Naive B cell (primary cell): ENCODE measurements at places on chromosomes 7 and 10.

DNA sequence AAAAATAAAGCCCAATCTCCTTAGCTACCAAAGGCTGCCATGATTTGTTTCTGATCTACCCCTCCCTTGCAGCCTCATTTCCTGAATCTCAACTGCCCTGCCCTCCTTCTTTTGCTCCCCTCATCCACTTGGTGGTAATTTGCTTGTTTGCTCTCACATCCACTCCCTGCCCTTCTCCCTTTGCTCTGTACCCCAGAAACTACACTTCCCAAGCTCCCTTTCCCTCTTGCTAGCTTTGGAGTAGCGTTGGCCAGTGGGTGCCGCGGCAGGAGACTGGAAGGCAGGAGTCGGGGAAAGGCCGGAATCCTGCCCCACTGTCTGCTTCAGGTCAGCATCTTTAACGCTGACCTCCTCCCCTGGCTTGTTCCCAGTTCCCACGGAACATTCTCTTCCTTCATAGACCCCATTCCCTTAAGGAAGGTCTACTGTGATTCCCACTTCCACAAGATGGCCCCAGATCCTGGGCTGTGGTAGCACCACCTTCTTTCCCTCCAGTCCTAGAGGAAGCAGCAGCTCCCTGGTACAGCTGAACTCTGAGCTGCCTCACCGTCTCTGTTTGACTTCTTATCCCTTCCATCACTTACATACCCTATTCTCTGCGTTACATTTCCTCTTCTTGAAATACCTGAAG lies 79.1 kb downstream of the PIK3CG start:
- no peak for DNase-seq

DNA sequence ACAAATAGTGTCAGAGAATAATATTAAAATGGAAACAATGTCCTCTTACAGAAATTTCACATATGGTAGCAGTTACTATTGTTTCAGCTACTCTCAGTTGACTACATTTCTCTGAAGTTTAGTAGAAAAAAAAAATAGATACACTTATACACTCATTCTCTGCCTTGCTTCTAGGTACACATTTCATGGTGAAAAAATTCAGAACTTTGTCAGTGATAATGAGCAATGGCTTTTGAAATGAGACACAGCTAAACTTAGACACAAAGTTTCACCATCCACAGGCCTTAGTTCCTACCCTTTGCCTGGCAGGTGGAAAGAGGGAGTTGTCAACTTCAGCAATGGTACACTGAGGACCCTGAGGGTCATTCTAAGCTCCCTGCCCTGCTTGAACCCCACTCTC lies 69.2 kb downstream of the CPVL start:
- no peak for DNase-seq

DNA sequence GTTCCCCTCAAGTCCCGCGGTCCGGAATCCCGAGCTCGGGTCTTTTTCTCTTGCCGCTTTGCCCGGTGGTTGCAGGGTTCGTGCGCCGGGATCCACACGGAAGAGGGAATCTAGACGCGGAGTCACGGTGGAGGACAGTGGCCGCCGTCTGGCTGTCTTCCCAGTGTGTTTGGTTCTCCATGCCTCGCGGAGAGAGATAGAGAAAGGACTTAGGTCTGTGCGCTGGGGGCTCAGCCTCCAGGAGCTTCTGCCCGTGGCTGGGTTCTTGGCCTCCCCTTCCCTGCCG lies 1.6 kb downstream of the FFAR4 start:
- no peak for DNase-seq

DNA sequence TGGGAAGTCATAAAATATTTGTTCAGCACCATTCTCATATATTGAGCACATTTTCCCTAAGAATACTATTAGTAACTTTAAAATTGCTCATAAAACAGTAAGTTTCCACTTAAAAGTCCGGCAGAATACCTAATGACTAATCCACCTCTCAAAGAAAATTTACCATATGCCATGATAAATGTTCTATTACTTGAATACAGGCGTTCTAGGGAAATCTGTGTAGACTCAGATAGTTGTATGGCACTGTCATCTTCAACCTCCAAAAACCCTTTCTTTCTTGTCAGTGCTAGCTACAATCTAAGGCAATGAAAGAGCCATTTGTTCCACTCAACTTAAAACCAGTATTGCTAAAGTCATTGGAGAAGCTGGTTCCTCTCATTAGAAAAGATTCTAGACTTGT lies 7.3 kb downstream of the GPR37 start:
- no peak for DNase-seq

DNA sequence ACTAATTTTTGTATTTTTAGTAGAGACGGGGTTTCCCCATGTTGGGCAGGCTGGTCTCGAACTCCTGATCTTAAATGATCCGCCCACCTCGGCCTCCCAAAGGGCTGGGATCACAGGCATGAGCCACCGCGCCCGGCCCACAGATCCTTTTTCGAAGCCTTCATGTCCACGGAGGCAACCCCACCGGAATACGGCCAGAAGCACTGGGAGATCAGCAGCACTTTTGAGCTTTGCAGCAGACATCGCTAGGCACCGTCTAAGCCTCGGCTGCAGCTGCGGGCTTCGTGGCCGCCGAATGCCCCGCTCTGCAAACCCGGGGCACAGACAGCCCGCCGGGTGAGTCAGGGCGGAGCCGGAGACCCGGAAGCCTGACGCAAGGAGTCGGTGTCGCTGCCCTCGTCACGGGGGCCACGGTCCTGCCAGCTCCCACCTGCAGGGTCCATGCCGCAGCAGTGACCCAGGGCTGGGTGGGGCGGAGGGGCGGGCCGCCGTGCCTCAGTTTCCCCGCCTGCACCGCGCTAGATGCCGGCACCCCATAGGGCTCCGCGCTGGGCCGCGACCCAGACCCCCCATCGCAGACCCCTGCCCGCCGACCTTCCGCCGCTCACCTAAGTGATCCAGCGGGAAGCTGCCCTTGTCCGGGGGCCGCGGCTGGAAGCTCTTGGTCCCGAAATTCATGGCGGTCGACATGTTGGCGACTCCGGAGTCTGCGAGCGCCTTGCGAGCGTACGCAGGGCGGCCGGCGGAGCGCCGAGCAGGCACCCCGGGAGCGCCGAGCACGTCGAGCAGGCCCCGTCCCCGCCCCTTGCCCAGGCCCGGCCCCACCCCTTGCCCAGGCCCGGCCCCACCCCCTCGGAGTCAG lies at the start of gene COX19:
COX19 (minus strand) TSS at position 730 of the 862 bp plus-strand sequence; CDS start at position 690, 40 bp downstream.
- DNase-seq: peak; percentile 86

DNA sequence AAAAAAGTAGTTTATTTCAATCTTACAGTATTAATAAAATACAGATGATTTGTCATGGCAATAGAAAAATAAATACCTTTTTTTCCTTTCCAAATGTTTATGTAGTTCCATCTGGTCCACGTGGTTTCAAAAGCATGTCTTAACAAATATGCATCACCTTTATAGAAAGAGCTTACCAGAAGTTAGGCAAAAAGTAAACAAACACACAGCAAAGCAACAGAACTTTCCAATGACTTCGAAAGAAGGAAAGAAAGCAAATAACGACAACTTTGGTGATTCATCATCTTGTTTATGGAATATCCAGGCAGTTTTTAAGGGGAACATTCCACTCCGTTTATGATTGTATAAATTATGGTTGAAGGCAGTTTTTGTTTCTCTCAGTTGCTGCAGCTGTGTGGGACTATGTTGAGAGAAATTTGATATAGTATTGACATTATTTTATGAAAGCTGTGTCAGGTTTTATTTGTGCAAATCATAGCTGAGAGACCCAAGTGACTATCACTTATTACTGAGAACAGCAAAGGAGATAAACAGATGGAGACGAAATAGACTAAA lies 203.1 kb downstream of the CDC14C start:
- no peak for DNase-seq

DNA sequence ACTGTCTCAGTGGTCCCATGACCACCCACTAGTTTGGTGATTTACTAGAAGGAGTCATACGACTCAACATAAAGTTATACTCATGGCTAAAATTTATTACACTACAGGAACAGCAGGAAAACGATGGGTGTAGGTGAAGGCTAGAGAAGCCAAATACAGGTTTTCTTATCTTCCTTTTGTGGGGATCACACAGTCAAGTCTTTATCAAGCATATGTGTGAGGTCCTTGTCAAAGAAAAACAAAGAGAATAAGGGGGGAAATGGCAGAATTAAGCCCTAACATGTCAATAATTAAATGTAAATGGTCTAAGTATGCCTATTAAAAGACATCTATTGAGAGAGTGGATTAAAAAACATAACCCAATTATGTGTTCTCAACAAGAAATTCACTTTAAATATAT lies 47.8 kb upstream of the UBN2 start:
- no peak for DNase-seq

DNA sequence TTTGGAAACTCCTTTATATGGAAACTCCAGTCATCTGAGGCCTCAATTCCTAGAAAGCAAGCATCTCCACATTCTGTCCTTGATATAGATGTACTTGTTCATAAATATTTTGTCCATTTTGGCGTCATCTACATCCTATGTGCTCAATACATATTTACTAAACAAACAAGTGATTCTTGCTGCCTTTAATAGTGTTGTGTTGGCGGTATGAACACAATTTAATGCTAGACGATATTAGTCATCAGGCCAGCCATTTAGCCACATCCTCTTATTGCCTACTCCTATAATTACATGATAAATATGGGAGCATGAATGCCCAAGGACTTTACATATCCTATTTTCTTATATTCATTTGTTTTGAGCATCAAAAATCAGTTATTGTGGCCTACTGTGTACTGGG lies 18.5 kb upstream of the IFRD1 start:
- DNase-seq: no peak
